Lung (tissue), 17 donors: ENCODE measurements at places on chromosomes 2 and 18. TPM values are rescaled to one million over a fixed set of nuclear protein-coding genes. Genes with fewer than 3 reads are reported as not detected.

TSPYL6 gene
- not detected for polyA plus RNA-seq

CYP27C1 gene
- polyA plus RNA-seq, result 0.04 TPM

GREB1L gene
- polyA plus RNA-seq, result 0.55 TPM

GRCh38 chr18:56702946-56703345 is 51.8 kb downstream of the WDR7 start:
- peak; percentile 34 for DNase-seq
- no peak overlapping the region for H3K27ac ChIP-seq
- H3K36me3 ChIP-seq, result no peaks in the 10 kb centered on the region
- no peak overlapping the region for H3K4me3 ChIP-seq
- H3K4me1 ChIP-seq, result no peaks in the 10 kb centered on the region
- no peaks in the 10 kb centered on the region for H3K27me3 ChIP-seq

DNA sequence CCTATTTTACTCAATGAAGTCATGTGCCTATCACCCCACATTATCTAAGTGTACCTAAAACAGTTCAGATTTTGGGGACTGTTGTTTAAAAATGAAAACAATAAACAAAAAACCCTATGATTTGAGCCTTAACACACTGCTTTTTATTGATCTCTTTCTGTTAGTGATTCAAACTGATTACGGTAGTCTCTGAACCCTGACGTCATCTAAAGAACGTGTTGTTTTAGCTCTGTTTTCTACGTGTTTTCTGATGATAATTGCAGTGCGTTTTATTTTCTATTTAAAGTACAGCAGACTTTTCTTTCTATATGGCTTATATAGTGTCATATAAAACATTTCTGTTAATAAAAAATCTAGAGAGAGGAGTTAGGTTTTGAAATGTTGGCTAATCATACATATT is 93.9 kb upstream of the FAM237A start:
- no peaks in the 10 kb centered on the region for H3K36me3 ChIP-seq
- no peak overlapping the region for H3K4me3 ChIP-seq
- no peak overlapping the region for H3K27ac ChIP-seq
- no peak for DNase-seq
- no peaks in the 10 kb centered on the region for H3K27me3 ChIP-seq

- H3K27me3 ChIP-seq, result no peaks in the 10 kb centered on the region
- H3K27ac ChIP-seq, result no peak overlapping the region
- H3K36me3 ChIP-seq, result peaks cover 15% of the 10 kb centered on the region
- peaks cover 6% of the 10 kb centered on the region for H3K4me1 ChIP-seq
- no peak overlapping the region for H3K4me3 ChIP-seq
- no peak for DNase-seq
These were observed 19.2 kb downstream of the PPP4R3B start for GRCh38 chr2:55598056-55598795.

DNA sequence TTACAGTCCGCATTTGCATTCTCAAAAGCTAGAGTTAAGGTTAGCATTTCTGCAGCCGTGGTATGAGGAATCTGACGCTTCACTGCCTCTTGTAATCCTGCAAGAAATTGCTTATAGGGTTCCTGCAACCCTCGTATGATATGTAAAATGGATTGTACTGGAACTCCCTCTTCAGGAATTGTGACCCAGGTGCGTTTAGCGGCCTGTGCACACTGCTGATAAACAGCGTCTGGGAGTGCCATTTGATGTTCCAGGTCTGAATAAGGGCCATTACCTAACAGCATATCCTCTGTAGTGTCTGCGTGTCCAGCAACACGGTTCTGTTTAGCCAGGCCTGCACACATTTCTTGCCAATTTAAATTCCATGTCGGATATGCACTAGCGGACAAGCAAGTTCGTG is 42.5 kb downstream of the CXCR4 start:
- no peaks in the 10 kb centered on the region for H3K36me3 ChIP-seq
- H3K27ac ChIP-seq, result no peak overlapping the region
- no peak for DNase-seq

- H3K36me3 ChIP-seq, result no peaks in the 10 kb centered on the region
- no peaks in the 10 kb centered on the region for H3K4me1 ChIP-seq
- no peak overlapping the region for H3K4me3 ChIP-seq
- no peak for DNase-seq
- H3K27me3 ChIP-seq, result no peaks in the 10 kb centered on the region
- H3K27ac ChIP-seq, result no peak overlapping the region
These were observed 76.7 kb downstream of the TCF7L1 start for GRCh38 chr2:85209887-85210286.

DNA sequence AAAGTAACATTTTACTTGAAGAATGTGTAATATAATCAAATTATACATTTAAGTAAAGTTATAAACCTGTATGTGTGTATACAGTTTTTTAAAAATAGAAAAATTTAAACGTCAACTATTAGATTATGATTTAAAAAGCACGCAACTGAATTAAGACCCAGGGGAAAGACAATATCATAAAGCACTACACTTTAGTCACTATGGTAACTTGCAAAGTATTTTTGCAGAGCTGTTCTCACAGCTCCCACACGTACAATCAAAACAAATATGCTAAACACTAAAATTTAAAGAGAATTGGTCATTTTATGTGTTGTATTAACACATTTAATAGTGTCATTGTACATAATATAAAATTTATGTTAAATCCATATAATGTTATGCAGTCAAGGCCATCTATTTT is 59.7 kb downstream of the FTCDNL1 start:
- H3K27ac ChIP-seq, result no peak overlapping the region
- peaks cover 5% of the 10 kb centered on the region for H3K27me3 ChIP-seq
- no peak overlapping the region for H3K4me3 ChIP-seq
